ENCODE measurements at places on chromosomes 2 and 18.
A peak's percentile ranks its signal among the peaks of the same experiment; 100 is the strongest.

DNA sequence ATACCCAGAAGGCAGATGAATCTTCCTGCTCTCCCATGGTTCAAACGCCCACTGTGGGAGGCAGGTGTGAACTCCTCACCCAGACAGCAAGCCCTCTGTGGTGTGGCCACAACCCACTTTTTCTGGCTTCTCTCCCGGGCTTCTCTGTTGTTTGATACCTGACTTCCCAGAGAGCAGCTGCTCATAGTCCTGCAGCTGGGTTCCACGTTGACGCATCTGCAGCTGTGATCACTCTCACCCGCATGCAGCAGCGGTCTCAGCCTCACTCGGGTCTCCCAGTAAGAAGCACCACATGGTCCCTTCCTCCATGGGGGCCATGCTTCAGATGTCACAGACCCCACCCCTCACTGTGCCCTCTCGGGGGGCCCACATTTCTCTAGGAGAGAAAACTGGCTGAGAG, 3.5 kb downstream of the ASPRV1 start:
- no peak for DNase-seq

- no peak for DNase-seq
These were observed 31.8 kb downstream of the METAP1D start for GRCh38 chr2:172031536-172031935.

DNA sequence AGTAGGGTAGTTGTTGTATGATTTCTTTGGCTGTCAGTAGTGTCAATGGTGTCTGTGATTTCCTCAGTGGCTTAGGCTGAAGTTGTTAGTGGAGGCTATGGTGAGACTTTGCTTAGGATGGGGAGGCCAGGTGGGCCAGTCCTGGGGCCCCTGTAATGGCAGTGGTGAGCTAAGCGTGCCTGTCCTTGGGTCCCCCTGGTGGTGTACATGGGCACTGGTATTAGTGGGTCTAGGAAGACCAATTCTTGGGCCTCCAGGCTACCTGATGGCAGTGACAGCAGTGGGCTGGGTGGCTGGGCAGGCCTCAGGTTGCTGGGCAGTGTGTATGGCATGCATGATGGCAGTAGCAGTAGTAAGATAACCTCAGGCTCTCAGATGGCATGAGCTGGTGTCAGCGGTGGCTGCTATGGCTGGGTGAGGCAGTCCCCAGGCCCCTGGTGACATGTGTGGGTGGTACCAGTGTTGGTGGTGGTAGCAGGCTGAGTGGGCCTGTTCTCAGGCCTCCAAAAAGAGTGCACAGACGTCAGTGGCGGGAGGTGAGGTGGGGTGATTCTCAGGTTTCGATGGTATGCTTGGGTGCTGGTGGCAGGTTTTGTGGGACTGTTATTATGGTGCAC, 103.2 kb downstream of the KLHL14 start:
- DNase-seq, result no peak

- DNase-seq, result no peak
These were observed 46.8 kb downstream of the CDH19 start for GRCh38 chr18:66557091-66557490.

DNA sequence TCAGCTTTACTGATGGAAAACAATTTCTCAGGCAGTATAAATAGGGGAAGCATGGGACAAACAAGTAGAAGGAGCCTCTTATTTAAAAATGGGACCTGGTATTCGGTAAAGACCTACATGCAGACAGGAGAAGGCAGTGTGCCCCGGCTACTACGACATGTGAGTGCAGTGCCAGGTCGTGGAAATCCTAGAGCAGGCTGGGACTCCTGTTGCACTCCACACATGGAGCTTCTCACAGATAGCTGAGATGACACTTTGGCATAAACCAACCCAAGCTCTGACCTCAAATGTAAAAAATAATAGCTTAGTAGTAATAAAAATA, 885 bp upstream of the DSEL start:
- DNase-seq, result peak; percentile 10

GRCh38 chr2:207419331-207419730, 110.4 kb upstream of the CREB1 start:
- no peak for DNase-seq

- DNase-seq, result no peak
These were observed 159.4 kb downstream of the PXDN start for GRCh38 chr2:1584691-1585485.

DNA sequence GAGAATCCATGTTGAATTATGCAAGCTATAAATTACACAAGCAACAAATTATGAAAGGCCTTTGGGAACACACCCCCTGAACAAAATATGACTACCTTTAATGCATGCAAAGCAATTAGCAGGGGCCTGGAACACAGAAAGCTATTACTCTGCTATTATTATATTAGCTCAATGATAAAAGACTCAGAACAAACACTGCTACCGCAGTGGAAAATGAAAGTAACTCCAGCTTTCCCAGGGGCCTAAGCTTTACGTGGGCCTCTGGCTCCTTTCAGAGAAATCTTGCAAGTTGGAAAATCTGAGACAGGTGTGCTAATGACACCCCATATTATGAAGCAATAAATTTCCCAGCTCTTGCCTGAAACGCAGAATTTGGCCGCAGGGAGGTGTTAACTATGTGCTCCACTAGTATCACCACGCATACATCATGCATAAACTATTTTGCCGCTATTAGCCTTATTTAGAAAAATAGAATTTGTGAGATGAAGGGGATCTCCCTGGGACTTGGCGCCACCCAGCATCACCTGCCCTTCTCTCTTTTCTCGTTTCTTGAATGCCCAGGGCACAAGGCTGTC, 321.6 kb upstream of the LYPD1 start:
- no peak for DNase-seq

GRCh38 chr2:3377279-3377611, 373 bp downstream of the EIPR1 start:
- DNase-seq, result no peak

DNA sequence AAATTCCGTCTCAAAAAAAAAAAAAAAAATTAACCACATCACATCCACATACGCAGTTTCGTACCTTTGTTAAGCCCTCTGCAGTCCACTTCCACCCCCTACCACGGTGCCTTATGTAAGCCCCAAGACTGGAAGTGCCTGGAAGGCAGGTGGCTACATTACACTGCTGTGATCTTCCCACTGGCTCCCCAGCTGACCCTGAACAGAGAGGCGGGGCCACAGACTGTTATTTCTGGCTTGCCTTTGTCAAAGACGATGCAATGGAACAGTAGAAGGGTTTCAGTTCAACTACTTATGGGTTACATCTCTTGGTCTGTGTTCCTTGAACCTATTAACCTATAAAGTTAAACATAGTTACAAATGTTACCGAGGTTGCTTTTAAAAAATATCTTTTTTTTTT, 15.7 kb upstream of the COX7A2L start:
- DNase-seq, result no peak

DNA sequence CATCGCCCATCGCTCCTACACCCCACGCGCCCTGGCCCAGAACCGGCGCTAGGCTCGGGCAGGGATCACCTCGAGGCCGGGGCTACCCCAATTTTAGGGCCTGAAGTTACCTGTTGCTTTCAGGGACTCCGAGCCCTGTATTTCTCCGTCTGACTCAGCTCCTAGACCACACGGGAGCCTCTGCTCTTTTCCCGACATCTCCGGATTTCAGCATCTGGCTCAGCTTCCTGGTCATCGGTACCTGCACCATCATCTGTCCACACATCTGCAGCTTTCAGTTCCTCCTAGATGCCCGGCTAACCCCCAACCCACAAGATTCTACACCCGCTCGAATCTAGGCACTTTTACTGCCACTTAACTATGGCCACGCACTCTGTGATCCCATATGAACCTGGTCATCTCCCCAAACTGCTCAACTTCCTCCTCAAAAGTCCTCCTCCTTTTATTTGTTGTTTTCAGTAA, 12.1 kb upstream of the HMSD start:
- no peak for DNase-seq

GRCh38 chr18:12287131-12287681, 20.8 kb upstream of the TUBB6 start:
- DNase-seq, result no peak

- no peak for DNase-seq
These were observed 16.3 kb downstream of the NYAP2 start for GRCh38 chr2:225415792-225416191.

DNA sequence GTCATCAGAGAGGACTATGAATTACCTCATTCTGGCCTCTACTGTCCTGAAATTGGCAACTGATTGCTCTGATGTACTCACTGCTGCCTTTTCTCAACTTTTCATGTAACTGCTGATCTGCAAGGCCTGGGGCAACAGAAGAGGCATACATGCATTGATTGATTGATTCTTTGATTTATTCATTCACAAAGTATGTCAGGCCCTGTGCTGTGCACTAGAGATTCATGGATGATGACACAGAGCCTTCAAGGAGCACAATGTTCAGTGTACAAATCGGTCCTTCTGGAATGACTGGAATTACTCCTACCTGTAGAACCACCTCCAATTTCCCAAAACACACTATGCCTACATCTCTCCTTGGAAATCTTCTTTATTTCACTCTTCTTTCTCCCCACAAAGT, 111.3 kb downstream of the LRATD1 start:
- DNase-seq, result no peak

GRCh38 chr2:151423760-151424159, 14.1 kb downstream of the RIF1 start:
- no peak for DNase-seq

- DNase-seq, result no peak
These were observed 95.4 kb downstream of the DOCK10 start for GRCh38 chr2:224946895-224947294.

- peak; percentile 30 for DNase-seq
These were observed 87.3 kb downstream of the ACAA2 start for GRCh38 chr18:49725809-49726674.

- DNase-seq, result no peak
These were observed 59.2 kb upstream of the KLF7 start for GRCh38 chr2:207224791-207225482.

DNA sequence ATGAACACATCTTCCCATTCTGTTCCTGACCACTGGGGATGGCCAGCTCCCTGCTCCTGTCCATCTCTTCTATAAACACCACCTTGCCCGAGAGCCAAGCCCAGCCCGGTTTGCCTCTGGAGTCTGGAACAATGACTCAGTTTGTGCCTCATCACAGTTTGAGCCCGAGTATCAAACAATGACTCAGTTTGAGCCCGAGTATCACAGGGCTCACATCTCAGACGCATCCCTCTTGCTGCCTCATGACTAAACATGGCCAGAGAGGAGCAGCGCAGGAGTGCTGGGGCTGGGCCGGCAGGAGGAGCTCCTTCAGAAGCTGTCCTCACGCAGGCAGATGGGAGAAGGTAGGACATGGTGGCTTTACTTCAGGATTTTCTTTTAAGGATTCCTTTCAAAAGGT, 68.7 kb downstream of the PXDN start:
- DNase-seq, result peak; percentile 25

DNA sequence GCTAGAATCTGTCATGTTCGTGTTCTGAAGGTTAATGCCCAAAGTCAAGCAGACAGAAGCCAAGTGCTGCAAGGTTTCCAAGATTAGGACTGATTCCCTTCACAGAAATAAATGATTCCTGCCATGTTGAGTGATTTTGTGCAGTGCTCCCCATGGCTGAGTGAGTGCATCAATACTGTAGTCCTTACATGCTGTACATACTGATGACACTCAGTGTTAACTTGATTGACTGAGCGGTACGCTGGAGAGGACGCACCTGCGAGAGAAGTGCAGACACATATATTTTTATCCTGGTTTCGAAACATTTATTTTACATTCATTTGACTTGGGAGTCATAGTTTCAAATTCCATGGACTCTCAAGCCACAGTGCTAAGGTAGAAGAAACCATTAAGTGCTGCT, 92.0 kb downstream of the ASXL3 start:
- DNase-seq, result no peak

DNA sequence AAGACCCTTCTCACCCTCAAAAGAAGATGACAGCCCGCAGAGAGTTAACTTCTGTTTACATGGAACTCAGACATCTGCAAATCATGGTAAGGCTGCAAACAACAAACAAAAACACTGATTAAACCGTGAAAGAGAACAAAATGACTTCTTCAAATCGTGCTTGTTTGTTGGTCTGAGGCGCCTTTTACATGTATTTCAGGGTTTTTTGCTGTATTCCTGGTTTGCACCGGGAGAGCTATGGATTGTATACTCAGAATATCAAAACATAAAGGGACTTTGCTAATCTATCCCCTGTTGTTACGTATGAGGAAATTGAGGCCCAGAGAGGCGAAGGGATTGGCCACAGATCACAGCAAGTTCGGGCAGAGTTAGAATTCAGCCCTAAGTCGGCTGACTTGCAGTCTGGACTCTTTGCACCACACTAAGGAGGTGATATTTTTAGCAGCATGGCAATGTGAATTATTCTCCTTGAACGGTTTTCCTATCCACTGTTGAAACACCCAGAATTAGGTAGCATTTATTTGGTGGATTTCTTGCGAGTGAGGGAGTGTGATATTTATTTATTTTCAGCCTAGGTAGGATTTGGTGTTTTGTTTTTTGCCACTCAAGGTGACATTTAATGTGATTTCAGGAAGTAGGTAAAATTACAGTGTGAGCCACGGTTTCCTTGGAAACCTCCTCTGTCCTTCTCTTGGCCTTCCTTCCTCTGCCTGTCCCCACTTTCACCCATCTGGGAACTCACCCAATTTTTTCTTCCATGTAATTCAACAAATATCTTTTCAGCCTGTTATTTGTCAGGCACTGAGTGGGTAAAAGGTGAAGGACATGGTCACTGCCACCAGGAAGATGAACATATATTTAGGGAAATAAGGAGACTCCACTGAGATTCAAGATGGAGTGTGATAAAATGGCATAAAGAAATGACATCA, 980 bp upstream of the PDE6D start:
- DNase-seq, result peak; percentile 43

DNA sequence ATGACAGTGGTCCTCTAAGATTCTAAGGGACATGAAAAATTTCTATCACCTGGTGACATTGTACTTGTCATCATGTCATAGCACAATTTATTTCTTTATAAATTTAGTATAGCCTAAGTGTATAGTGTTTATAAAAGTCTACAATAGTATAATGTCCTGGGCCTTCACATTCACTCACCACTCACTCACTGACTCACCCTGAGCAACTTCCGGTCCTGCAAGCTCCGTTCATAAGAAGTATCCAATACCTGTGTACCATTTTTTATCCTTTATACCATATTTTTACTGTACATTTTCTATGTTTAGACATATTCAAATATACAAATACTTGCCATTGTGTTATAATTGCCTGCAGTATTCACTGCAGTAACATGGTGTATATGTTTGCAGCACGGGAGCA, 72.8 kb upstream of the DSEL start:
- no peak for DNase-seq

DNA sequence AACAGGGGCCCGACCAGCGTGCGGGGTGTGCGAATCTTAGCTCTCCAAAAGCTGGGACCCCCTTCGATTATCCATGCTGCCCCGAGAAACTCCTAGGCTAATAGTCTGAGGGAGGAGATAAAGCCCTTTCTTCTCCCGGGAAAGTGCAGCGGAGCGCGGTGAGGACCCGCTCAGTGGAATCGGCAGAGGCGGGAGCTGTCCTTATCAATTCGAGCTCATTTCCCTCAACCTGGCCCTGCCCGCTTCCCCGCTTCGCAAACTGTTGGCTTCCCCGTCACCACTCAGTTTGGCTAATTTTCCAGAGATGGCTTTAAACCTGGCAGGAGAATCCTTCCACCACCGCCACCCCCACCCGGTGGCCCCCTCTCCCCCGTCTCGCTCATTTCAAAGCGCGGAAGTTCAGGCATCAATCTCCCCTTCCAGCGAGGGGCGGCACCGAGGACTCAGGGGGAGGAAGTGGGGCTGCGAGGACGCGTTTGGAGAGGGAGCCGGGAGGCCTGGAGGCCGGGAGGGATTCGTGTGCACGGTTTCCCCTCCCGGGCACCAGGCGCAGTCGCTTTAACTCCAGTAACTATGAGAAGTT, 1.6 kb downstream of the KLHL14 start:
- DNase-seq, result no peak

Measured in transverse colon (tissue), 4 donors.